ENCODE measurements at places on chromosomes 3 and 15. TPM values are rescaled to one million over a fixed set of nuclear protein-coding genes. Genes with fewer than 3 reads are reported as not detected.

Gene FBXL2
- total RNA-seq = not detected

DNA sequence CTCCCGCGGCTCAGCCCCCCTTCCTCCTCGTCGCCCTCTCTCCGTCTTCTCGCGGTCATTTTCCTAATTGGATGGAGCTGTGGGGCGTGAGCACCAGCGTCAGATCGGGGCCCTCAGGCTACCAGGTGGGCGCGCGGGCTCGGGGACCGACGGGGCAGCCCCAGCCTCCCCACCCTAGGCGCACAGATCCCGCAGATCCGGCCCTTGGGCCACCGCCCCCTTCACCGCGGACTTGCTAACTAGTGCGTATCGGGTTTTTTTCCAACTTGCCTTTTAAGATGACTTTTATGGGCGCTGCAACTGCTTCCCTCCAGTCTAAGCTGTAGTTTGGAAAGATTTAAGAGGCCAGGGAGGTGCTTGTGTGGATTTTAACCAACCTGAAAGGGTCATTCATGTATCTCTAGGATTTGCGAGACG, 1.3 kb downstream of the ZNF710 start:
- peak; percentile 83 for DNase-seq

DNA sequence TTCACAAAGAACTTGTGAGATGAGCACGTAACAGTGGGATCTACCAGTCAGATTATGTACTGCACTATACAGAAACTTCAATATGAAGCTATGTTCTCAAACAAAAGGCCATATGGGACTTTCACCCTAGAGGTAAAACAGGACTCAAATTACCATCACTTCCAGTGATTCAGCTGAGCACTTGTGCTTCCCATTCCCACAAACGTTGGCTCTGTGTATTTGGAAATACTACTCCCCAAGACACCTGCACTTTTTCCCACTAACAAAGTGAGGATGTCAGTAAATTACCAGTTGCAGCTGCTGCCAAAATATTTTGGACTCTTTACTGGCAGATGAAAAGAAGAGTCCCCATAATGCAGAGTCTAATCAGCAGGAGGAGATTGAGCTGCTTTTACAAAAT, 1570.1 kb downstream of the SI start:
- DNase-seq = no peak

- no peak for DNase-seq
These were observed 17.4 kb upstream of the VEPH1 start for GRCh38 chr3:157520485-157521150.

- no peak for DNase-seq
These were observed 61.7 kb downstream of the SCN11A start for GRCh38 chr3:38989917-38990510.

- DNase-seq = no peak
These were observed 92.5 kb downstream of the BDH1 start for GRCh38 chr3:197463279-197463678.

All from Karpas-422 (cell line).